ENCODE measurements at places on chromosomes 7 and 10.

GRCh38 chr7:148334959-148335577 lies 255.5 kb upstream of the C7orf33 start:
- DNase-seq = no peak

DNA sequence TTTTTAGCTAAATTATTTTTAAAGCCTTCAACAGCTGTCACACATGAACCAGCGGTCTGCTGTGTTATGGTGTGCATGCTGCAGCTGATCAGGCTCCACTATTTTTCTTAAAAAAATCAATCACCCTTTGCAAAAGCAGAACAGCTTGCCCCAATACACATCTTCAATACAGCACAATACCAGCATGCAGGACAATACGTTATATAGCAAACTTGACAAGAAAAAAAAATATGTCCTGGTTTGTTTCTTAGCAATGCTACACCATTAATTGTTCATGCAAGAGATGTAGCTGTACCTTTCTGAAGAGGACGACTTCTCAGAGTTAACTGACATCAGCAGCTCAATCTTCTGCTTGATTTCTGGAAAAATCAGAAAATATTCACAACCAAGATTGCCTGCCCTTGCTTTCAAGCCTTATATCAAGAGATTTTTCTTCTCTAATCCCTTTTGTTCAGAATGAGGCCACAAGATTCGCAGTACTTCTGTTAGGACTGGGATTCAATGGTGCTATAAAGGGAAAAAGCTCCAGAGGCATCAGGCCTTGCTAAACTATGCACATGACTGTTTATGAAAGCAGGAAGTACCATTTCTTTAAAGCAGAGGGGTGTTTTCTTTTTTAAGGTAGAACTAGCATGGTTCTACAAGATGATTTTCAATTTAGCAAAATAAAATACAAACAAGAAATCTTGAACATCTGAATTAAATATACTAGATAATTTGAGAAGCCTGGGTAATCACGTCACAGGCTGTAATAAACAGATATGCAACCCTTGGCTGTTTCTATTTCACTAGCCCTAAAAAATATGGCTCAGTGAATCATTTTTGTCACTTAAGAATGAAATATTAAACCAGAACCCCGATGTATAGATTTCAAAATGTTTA lies 120.0 kb downstream of the SRPK2 start:
- DNase-seq = no peak

GRCh38 chr10:69960988-69961880 lies 91.4 kb upstream of the MACROH2A2 start:
- DNase-seq = no peak

DNA sequence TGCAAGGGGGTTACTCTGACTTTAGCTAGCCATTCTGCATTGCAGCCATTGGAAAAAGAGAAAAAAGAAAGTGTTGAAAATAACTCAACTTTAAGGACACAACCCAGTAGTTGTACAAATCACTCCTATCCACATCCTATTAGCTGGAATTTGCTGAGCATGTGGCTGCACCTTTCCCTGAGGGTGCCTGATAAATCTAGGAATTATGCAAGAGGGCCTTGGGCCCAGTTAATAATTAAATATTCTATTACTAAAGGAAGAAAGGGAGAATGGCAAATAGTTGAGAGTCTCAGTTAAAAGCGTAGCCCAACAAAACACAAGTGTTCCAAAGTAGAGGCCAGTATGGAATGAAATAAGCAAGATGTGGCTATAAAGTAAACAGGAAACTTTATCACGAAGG lies 200.9 kb upstream of the CNTNAP2 start:
- no peak for DNase-seq

DNA sequence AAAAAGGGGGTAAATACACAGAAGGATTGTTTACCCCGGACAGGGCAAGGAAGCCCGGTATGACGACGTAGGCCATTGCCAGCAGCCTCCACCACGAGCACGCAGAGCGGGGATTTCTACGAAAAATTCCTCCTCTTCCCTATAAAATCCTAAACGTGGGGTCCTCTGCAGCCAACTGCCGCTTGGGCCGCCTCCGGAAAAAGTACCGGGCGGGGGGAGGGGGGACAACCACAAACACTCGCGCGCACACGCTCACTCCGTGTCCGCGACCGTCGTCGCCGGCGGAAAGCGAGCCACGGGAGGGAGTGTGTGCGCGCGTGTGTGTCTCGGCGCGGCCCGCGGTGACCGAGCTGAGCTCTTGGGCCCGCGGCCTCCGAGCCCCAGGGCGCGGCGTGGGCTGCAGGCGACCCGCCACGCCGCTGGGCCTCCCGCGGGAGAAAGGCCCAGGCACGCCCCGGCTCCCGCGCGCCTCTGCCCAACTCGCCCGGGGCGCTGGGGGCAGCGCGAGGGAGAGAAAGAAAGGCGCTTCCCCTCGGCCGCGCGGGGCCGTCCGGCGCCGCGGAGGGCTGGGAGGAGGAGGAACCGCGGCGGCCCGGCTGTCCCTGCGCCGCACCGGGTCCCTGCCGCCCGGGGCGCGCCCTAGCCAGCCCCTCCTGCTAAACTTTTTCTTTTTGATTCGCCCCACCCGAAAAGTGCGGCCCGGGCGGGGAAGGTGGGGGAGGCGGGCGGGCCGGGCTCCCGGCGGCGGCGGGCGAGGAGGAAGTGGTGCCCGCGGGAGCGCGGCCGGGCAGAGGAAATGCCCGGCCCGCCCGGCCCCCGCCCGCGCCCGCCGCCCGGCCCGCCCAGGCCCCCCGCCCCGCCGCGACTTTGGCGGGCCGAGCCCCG lies 1.5 kb downstream of the CTBP2 start:
- DNase-seq = no peak

- DNase-seq = no peak
These were observed 77.9 kb downstream of the GPR85 start for GRCh38 chr7:113008755-113009154.

- no peak for DNase-seq
These were observed 62.2 kb downstream of the VIM start for GRCh38 chr10:17290226-17290625.

DNA sequence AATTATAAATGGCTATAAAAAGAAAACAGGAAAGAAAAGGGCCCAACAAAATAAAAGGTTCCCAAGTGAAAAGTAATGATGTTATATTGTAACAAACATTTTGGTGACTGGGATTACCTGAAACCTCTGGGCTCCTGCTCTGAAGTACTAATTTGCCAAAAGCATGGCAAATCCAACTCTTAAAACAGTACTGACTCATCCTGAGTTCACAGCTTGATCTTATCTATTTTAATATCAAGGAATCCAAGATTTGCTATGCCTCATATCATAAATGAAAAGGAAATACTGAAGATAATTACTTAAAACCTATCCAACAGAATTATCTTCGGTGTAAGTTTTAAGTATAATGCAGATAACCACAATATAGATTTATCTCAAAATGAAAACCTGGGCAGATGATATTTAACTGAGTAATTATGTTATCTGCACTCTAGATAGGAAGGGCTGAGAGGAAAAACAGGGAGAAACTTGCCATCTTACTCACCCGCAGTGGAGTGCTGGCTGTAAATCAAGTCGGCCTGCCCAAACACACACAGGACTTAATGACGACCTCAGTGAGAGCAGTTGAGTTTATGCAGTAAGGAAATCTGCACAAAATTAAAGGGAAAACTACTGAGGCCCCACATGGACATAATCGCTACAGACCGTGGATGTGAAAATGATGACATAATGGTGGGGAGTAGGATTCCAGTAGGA lies 48.4 kb downstream of the MPP7 start:
- DNase-seq = no peak

DNA sequence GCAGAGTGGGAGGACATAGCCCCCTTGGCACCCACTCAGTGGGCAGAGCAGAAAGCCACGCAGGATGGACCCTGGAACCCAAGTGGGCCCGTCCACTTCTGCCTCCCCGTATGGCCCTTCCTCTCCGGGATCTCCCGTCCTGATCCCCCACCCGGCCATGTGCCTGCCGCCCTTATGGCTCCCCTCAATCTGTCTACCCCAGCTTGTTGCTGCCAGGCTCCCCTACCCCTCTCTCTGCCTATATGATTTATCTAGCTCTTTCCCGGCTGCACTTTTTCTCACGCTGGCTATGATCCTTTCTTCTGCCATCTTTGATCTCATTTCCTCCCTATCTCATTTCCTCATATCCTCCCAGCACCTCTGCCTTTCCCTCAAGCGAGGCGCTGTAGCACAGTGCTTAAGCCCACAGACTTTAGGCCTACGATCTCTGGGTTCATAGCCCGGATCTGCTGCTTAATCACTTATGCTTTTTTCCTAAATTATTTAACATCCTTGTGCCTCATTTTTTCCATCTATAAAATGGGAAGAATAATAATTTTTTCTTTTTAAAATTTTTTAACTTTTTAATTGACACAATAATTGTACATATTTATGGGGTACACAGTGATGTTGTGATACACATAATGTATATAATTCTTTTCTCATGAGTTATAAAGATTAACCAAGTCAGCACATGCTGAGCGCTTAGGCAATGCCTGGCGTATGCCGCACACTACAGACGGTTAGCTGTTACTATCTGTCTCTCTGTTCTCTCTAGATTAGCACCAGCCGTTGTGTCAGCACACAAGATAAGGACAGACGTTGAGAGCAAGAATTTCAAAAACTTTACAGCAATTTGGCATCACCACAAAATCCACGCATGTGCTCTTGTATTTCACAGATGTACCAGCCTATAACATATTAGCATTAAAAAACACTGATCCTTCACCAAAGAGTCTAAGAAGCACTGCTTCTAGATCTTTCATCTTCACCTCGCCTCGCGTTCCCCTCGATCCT lies 18.1 kb downstream of the KCNH2 start:
- DNase-seq = no peak

All from stimulated activated CD4-positive, alpha-beta T cell treated with anti-CD3 and anti-CD28 coated beads, Interleukin-12 subunit alpha, Interleukin-12 subunit beta, amount 100 ng/mL, for 48 hours (primary cell).